ENCODE measurements at places on chromosomes 3 and 15. TPM values are rescaled to one million over a fixed set of nuclear protein-coding genes. Genes with fewer than 3 reads are reported as not detected.

- no peak for DNase-seq
These were observed 56.2 kb upstream of the FILIP1L start for GRCh38 chr3:100170486-100170885.

DNA sequence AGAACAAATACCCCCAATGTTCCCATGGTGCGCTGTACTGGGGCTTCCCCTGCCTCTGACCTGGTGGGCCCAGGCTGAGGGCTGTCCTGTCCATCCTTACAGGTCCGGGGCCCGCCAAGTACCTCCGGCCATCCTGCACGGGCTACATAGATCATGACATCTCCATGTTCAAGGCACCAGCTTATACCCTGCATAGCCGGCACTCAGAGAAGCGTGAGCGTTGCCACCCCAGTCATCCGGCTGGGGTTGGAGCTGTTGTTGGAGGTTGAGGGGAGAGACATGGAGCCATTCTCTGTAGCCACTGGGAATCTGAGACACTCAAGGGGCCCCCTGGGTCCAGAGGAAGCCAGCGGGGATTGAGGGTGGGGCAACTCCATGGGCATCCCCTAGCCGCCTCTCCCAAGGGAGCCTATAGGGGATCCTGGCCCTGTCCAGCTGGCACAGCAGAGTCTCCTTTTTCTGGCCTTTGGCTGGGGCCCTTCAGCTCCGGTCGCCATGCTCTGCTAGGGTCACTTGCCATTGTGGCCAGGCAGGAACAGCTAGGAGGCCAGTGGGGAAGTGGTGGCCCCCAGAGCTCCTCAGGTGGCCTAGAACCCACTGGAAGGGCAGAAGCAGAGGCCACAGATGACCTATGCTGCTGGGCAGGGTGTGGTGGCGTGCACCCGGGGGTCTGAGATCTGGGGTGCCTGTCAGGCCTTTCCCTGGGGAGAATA is 12.5 kb upstream of the CSPG4 start:
- no peak for DNase-seq

GRCh38 chr3:126119976-126120375 is 36.1 kb upstream of the SLC41A3 start:
- no peak for DNase-seq

- no peak for DNase-seq
These were observed 294.0 kb downstream of the SOX2 start for GRCh38 chr3:182005701-182006100.

GRCh38 chr3:126706631-126707030 is 2.6 kb downstream of the CHCHD6 start:
- DNase-seq, result no peak

- no peak for DNase-seq
These were observed 29.9 kb downstream of the PDIA5 start for GRCh38 chr3:123096731-123097130.

DNA sequence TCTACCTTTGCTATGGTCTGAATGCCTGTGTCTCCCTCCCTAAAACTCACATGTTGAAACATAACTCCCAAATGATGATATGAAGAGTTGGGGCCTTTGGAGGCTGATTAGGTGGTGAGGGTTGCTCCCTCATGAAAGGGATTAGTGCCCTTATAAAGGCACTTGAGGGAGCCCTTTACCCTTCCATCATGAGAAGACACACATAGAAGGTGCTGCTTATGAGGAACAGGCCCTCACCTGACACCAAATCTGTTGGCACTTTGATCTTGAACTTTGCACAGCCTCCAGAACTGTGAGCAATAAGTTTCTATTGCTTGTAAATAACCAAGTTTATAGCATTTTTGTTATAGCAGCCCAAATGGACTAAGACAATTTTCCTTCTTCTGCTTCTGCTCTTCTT is 76.2 kb upstream of the ADAMTS9 start:
- no peak for DNase-seq

DNA sequence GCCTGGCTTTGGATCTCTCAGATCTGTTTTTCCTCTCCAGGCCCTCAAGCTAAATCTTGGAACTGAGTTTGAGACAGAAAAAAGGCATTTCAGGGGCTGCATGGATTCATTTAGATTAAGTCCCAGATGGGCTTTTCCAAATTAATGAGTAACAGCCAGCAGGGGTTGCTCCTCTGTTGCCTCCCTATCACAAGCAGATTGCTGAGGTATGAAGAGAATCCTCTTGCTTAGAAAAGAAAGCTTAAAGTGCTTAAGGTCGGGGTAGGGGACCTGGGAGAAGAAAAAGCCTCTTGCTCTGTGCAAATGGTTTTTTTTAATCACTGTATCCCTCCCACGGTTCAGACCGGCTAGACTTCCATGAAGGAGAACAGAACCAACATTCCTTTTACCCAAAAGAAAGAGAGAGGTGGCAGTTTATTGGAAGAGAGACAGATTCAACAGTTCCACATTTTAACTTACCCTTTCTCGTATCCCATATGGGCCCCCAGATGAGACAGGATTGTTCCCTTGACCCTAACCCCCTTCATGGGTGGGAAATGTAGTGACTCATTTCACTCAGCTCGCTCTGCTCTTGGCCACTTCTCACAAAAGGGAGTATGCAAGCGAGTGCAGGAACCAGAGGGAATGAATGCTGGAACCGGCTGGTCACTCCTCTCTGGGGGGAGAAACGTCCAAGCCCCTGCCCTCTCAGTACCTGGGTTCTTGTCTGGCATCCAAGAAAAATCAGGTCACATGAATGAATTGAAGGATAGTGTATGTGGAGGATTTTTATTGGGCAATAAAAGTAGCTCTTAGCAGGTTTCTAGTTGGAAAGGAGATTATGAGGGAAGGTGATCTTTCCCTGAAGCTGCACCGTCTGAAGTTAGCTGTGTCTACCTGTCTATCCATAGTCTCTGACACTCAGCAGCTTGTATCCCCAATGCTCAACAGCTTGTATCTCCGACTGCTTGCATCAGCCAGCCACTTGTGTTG is 745.2 kb downstream of the SI start:
- no peak for DNase-seq

DNA sequence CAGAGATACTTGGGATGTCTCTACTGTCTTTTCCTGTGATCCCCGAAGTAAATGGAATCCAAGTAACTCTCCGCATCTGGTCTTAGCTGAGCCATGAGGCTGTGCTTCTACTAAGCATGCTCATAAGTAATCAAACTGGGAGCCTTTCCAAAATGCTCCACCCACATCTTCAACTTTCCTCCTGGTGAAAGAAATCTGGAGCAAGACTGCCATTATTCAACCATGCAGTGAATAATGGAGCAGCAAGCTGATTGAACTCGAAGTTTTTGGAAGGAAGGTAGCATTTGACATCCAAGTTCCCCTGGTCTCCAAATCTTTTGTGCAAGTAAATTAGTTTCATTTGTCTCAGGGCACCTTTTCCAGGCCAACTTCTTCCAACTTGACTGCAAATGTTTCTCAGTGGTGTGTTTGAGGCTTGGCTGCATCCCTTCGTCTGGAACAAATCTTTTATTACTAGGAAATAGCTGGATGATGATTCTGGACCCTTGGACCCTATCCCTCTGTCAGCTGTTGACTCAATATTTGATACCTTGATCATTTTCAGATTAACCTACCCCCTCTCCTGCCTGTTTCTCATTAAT is 19.4 kb downstream of the GXYLT2 start:
- DNase-seq, result no peak

DNA sequence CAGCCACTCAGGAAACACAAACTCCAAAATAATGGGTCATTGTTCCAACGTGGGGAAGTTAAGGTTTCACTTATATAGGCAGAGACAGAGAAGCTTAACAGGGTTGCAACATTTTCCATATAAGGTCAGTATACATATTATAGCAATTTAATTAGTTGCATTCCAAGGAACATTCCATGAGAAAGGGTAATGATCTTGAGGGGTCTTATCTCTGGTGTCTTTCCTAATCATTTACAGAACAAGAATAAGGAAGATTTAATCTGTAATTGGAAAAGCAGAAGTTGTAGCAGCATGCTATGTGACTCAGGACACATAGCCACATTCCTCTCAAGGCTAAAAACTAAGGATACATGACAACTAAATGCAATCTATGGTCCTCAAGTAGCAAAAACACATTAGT is 4.9 kb downstream of the MNS1 start:
- DNase-seq, result no peak

DNA sequence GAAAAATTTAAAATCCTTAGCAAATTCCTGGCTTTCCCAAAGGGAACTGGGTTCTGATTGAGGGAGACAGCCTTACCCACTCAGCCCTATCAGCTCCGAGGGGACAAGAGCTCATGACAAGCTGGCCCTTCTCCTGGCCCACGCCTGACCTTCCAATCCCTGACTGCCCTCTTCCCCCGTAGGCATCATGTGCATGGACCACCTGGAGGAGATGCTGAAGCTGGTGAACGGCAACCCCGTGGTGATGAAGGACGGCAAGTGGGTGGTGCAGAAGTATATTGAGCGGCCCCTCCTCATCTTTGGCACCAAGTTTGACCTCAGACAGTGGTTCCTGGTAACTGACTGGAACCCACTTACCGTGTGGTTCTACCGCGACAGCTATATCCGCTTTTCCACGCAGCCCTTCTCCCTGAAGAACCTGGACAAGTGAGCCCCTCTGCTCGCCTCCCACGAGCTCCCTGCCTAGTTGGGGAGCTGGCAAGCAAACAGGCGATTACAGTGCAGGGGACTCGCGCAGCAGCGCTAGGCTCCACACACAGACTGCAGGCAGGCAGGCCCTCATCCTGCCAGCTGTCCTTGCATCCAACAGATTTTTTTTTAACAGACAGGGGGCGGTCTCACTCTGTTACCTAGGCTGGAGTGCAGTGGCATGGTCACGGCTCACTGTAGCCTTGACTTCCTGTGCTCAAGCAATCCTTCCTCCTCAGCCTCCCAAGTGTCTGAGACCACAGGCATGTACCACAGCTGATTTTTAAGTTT is 16.8 kb downstream of the RPUSD3 start:
- no peak for DNase-seq

DNA sequence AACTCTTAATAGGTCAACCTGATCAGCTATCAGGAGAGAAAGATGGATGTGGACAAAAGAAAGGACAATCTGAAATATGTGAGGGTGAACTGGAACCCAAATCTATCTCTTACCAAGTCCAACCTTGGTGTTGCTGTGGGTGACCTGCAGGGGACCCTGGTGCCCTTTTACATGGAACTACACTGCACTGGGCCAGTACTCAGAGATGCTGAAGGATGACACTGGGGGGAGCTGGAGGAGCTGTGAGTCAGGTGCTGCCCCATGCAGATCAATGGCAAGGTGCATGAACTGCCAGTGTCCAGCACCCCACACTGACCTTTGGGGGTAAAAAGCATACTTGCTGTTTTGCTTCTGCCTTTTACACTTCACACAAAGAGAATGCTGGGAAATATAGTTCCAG is 55.6 kb upstream of the TBC1D5 start:
- no peak for DNase-seq

DNA sequence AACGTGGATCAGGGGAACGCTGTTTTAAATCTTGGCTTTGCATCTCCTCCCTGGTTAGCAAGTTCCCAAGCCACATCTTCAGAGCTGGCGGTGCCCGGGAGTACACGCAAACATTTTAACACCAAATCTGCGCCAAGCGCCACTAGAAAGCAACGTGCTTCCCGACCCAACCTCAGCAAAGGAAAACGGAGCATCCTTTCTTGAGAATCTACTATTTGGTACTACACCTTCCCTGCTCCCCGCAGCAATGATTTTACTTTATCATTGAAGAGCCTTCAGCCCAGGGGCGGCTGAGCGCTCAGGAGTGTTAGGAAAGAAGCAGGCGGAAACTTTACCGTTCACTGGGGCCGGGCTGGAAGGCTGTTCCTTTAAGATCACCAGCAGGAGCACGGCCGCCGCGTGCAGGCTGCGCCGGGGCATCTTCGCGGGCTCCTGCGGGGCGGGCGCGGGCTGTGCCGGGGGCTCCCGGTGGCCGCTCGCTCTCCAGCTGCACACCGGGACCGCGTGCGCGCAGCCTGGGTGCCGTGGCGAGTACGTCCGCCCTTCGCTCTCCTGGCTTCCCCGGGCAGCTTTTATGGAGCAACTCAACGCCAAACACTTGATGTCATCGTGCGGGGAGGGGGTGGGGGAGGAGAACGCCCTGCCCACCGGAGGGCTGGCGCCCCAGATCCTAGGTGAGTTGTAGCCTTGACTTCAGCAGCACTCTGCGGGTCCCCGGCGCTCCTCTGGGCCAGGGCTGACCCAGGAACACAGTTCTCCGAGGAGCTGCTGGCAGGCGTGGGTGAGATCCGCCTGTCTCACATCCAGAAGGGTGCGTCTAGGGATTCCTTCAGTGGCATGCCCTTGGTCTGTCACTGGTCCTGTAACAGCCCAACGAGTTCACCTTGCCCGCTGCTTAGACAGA is at the start of gene CA12:
Gene CA12 (minus strand): TSS at position 546 of the 904 bp plus-strand sequence. CDS start 126 bp downstream, at position 420.
- peak; percentile 19 for DNase-seq

The CHSY1 gene
- total RNA-seq, result 33.2 TPM

The OIP5 gene
- total RNA-seq, result 9.7 TPM

The OR5K4 gene
- not detected for total RNA-seq

The CA12 gene
- 0.58 TPM for total RNA-seq

The LRRIQ4 gene
- 0.31 TPM for total RNA-seq

The GPR87 gene
- not detected for total RNA-seq

The RAB43 gene
- 23.8 TPM for total RNA-seq
